Nucleus accumbens (tissue), 56 donors: ENCODE measurements at places on chromosomes 16 and 17.

DNA sequence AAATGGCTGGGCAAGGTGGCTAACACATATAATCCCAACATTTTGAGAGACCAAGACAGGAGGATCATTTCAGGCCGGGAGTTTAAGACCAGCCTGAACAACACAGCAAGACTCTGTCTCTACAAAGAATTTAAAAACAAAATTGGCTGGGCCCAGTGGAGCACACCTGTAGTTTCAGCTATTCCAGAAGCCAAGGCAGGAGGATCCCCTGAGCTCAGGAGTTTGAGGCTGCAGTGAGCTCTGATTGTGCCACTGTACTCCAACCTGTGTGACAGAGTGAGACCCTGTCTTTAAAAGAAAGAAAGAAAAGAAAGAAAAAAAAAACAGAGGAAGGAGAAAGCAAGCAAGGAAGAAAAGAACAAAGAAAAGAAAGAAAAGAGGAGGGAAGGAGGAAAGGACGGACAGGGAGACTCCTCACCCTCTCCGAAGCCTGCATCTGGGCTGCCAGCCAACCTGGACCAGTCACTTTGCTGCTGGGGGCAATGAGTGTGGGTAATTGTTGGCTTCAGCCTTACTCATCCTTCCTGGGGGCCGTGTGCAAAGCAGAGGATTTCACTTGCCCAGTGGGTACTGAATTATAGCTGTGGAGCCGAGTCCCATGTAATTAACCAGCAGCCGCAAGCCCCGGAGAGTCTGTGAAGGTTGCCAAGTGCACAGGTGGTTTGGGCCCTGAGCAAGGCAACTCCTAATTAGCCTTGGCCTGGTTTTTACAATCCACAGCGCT, 6.7 kb upstream of the MT4 start:
- peak; percentile 49 for DNase-seq

- DNase-seq, result no peak
Observed at GRCh38 chr17:4340914-4341615, 25.4 kb downstream of the UBE2G1 start.

DNA sequence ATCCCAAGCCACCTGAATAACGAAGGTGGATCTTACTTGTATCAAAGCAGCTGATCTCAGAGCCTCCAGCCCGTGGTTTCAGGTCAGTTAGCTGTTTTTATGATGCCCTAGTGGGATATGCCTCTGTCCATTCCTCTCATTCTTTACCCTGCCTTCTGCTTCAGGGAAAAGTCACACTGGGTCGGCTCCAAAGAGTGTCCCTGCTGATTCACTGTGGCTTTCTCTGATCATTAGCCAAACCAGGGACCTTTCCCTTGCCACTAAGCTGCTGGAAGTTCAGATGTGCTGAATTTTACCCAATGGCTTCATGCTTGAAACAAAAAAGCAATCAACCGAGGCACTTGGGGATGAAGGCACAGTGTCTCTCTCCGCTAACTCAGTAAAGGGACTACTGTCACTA, 170.2 kb upstream of the SALL1 start:
- no peak for DNase-seq

DNA sequence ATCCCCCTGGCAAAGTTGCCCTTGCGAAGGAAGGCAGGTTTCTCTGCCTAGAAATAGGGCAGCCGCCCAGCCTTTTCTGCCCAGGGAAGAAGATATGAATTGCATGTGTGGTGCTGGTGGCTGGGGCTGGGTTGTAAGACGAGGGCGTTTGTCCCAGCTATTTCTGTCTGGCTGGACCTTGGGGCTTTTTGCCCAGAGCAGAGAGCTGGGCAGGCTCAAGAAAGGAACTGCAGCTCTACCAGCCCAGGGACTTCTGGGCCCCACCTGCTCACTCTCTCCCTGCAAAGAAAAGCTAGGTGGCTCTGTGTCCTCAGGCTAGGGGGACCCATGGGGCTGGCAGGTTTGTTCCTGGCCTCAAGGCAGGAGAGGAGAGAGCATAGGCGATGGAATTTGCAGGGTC, 586 bp downstream of the CACNG1 start:
- DNase-seq, result no peak

- no peak for DNase-seq
Observed at GRCh38 chr16:78102122-78102660, 2.7 kb downstream of the WWOX start.

DNA sequence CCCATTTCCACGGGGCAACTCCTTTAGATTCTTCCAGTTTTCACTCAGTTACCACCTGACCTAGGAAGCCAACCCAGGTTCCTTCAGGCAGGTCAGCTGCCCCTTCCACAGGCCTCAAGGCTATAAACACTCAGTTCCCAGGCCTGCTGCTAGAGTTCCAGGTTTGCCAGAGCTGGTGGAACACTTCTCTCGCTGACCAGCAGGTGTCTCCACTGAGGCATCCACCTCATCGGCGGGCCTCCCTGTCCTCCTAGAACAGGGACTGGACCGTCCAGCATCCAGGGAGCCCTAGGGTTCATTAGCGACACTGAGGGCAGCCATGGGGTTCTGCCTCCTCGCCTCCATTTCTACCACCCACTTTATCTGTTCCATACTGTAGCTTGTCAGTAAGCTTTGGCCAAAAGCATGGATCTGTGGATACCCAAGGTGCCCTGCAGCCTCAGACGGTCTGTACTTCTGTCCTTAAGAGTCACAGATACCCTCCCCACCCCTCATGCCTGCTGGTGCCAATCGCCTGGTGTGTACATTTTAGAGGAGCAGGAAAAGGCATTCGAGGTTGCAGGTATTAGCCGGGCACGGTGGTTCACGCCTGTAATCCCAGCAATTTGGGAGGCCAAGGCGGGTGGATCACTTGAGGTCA, 29.0 kb downstream of the PIMREG start:
- DNase-seq, result peak; percentile 37
